ENCODE measurements at places on chromosomes 12 and 14. TPM values are rescaled to one million over a fixed set of nuclear protein-coding genes. Genes with fewer than 3 reads are reported as not detected.
A peak's percentile ranks its signal among the peaks of the same experiment; 100 is the strongest.

- no peak for DNase-seq
Measured at GRCh38 chr12:66885115-66885875, 206.4 kb upstream of the GRIP1 start.

DNA sequence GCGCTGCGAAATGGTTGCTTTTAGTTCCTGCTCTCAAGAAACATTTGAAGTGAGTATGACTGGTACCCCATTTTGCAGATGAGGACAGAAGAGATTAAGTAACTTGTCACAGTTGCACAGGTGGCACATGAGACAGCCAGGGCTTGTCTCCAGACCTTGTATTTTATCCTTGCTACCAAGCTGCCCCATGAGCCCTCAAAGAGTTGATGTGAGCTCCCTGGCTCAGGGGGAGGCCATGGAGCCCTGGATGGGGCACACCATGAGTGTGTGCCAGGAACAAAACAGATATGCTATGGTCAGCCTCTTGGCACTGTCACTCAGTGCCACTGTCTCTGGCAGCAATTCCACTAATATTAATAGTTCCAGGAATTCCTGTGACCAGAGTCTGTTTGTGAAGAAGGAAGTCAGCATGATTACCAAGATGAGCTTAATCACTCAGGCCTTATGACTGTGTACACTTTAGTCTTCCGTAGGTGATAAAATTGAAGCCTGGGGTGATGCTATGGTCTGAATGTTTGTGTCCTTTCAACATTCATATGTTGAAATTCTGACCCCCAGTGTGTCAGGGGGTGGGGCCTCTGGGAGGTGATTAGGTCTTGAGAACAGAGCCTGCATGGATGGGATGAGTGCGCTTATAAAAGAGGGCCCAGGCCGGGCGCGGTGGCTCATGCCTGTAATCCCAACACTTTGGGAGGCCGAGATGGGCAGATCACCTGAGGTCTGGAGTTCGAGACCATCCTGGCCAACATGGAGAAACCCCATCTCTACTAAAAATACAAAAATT lies 806.8 kb downstream of the AACS start:
- DNase-seq: no peak

- peak; percentile 82 for DNase-seq
Measured at GRCh38 chr14:52369305-52369801, 55.2 kb downstream of the PTGER2 start.

DNA sequence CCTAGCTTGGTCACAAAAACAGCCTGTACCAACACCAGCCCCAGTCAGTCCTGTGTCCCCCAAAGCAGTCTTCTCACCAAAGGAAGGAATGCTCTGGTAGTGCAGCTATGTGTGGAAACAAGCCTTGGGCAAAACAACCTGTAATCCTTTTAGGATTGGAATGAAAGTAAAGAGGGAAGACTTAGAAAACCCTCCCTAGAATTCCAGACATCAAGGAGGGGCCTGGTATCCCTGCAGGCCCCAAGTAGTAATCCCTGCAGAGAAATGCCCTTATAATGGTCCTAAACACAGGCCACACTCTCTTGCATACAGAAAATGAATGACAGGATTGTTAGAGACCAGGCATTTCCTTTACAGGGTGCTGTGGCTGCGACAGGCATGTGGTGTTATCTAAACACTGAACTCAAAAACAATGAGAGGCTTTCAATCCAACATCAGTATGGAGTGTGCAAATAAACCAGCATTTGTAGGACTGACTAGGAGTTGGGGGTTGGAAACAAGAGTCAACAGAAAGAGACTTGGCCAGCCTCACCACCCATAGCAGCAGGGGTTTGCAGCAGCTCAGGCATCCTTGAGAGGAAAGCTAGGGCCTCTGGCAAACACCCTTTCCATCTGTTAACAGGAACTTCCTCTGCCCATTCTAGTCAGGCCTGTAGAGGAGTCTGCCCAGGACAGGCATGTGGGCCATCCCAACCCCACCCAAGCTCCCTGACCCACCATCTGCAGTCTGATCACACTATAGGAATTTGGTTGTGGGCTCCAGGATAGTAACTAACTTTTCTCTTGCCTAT lies 59.1 kb downstream of the DCAF5 start:
- peak; percentile 69 for DNase-seq

DNA sequence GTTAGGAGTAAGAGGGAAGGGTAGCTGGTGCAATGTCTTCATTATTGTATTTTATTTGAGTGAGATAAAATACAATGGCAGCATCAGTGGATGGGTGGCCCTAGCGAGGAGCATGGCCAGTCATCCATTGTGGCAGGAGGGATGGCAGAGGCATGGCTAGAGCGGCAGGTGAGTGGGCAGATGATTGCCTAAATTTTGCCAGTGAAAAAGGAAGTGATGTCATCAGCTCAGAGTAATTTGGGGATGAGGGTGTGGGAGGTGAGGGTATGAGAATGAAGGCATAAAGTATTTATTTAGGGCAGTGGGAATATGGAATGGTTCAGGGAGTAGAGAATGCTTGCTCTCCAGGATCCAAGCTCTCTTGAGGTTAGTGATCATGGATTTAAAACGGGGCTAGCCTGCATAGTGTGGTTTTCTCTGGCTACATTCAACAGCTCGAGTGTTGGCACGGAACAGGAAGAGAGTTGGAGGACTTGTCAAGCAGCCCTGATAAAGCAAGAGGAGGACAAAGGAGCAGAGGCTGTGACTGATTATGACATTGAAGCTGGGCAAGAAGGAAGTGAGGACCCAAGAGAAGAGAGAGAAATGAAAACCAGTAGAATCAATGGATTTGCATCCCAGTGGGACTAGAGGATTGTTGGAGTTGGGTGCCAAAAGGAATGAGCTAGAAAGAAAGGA lies 18.7 kb upstream of the SERPINA6 start:
- no peak for DNase-seq

DNA sequence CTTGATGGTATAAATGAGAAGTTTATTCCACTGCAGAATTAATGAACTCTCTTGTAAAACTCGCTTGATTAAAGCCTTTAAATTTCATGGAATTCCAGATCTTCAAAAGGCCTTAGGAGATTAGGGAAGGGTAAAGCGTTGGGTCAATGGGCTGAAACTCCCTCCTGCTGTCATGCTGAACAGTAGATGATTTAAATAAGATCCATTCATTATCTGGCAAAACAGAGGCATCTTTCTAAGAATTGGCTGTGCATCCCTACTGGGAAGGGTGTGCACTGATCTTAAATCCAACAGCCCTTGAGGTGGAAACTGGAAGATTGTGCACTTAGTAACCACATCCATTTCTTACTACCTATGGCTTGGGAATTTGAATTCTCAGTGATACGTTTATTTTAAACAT lies 56.0 kb downstream of the PLCZ1 start:
- no peak for DNase-seq

DNA sequence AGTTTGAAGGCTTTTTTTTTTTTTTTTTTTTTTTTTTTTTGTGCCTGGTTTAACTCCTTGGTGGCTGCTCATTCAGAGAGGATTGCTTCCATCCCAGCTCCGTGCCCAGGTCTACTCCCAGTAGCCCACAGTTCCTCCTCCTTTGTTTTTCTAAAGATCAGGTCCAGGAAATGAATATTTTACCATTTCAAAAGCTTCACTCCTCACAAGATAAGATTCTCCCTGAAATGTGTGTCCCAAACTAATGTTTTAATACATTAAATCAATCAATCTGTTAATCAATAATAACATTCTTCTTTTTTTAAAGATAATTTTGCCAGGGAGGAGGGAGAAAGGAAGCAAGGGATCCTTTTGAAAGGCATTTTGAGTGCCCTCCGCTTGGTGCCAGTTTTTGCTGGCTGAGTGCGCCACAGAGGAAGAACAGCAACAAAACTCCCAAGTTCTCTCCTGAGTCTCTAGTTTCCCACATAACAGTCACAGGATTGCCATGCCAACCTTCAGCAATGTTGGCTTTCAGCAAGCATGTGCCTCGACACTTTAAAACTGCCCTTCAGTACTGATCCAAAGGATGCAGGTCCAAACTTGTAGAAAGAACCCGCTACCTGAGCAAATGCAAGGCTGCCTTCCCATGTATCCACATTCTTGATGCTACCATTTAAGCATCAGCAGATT lies 99.2 kb downstream of the RMST start:
- DNase-seq: peak; percentile 18

- DNase-seq: no peak
Measured at GRCh38 chr12:48782457-48783395, 6.2 kb downstream of the ADCY6 start.

GRCh38 chr14:67857778-67858350 lies 38.3 kb downstream of the RAD51B start:
- no peak for DNase-seq

DNA sequence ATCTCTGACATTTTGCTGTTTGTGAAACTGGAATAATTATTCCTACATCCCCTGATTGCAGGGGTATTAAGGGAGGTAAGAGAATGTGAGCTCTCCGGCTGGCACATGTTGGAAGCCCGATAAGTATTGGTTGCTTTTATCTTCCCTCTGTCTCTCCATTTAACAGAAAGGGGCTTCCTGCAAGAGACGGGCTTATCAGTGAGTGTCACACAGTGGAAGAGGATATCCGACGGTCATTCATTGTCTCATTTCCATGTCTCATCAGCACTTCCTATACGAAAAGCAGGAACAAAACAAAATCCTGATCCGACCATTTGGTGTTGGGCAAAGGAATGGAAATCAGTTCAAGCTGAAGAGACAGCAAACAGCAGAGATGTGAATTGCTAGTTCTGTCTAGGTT lies 10.7 kb downstream of the DYRK4 start:
- DNase-seq: no peak

GRCh38 chr12:112418608-112419296 lies at the start of gene PTPN11:
Gene PTPN11, plus strand, starts transcription at chr12:112418947. Its CDS starts 165 bp downstream, at chr12:112419112.
- peak; percentile 36 for DNase-seq

Gene TMEM63C
- 0.17 TPM for total RNA-seq

Gene TCL1A
- not detected for total RNA-seq

Gene CISTR
- total RNA-seq: not detected

Gene TAS2R8
- not detected for total RNA-seq
